NCI-H510A treated with DMSO at 0.1 percent for 48 hours (cell line): ENCODE measurements at places on chromosomes 16 and 17.

- DNase-seq: no peak
Observed at GRCh38 chr17:35514564-35514963, 22.9 kb downstream of the SLFN12L start.

DNA sequence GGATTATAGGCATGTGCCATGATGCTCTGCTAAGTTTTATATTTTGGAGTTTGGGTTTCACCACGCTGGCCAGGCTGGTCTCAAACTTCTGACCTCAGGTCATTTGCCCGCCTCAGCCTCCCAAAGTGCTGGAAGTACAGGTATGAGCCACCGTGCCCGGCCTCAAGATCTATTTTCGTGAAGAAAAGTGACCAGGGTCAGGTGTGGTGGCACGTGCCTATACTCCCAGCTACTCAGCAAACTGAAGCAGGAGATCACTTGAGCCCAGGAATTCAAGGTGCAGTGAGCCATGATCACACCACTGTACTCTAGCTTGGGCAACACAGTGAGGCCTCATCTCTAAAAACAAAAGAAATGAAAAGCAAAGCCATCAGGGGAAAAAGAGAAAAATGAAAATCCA, 18.7 kb downstream of the CMTM4 start:
- no peak for DNase-seq

GRCh38 chr16:1572673-1573072, 39.2 kb downstream of the IFT140 start:
- no peak for DNase-seq

DNA sequence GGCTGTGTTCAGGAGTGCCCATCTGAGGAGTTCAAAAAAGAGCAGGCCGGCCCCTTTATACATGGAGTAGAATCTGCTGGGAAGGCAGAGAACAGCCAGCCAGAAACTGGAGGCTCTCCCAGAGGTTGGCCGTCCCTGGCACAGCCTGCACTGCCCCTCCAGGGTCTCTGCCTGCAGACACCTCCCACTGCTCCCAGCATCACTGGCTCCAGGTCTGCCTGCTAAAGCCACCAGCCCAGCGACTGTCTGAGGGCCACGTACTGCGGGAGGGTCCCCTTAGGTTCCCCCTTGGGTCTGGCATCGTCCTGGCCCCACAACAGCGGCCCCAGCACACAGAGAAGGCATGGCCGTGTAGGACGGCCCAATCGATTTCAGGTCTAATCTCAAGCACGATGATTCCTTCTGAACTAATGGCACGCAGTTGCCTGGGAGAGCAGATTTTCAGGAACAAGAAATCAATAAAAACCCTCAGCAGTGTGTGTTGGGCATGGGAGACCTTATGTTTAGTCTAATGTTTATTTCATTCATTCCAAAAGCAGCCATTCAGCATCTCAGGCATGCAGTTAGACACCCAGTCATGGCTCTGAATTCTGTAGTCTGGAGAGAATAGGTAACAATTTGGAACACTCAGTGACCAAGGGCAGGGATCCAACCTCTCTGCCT, 95.6 kb downstream of the PGS1 start:
- DNase-seq: no peak
